ENCODE measurements at places on chromosomes 4 and X.

DNA sequence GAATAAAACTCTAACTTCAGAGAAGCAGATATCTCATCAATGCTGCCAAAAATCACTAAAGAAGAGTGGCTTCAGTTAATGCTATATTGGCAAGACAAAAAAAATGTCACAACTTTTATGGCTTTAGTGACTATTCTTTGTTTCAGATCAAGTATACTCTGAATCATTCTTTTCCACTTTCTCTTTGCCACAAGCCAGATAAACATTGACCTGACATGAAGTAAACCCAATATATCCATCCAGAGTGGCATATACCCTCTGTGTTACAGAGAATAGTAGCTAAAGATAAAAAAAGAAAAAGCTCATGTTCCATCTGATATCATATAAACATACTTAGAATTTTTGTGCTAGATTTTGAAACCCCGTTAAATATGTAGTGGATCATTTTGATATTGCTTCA is 206.7 kb upstream of the CNKSR2 start:
- DNase-seq = no peak

DNA sequence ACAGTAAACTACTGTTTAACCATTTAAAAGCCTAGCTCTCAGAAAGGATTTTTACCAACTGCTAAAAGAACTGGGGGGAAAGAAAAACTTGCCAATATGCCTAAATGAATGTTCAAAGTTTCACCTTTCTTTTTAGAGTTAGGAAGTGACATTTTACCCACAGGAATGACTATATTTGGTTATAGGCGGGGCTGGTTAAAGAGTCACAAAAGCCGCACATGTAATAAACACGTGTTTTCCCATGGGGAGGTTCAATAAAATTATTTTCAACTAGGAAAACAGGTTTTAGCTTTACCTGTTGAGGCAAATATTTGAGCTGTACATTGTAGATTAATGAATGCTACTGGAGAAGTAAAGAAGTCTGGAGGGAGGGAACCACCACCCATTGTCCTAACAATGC is 41.6 kb upstream of the UGDH start:
- no peak for DNase-seq

DNA sequence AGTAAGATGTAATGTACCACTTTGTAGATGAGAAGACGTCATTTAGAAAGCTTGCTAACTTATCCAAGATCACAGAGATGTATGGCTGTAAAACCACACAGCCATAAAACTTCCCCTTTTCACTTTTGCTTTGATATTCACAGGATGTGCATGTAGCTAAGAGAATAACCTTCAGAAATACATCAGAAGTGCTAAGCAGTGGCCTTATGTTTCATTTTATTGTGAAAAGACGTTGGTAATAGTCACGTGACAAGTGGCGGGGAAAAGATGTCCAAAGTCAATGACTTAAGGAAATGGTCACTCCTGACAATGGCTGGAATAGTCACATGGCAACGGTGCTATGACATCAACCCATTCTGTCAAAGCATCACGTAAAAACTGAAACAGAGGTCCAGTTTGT is 12.9 kb upstream of the WDR17 start:
- DNase-seq = no peak

- no peak for DNase-seq
Measured at GRCh38 chrX:150060406-150060805, 122.1 kb upstream of the EOLA2 start.

DNA sequence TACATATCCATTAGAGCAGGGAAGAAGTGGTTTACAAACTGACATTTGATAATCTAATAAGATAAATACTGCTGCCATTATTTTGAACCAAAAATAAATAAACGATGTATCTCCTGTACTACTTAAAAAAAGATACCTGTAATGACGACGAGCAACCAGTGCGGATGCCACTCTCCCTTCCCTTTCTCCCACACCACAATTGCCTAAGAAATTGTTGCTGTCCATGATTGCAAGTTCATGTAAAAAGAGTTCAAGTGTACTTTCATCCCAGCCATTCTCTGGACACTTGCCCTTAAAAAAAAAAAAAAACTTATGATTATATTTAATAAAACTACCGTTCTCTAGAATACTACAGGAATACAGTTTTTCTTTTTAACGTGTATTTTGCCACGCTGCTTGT is 1.4 kb downstream of the SEPSECS start:
- no peak for DNase-seq

GRCh38 chrX:23118890-23119527 is 119.2 kb downstream of the DDX53 start:
- DNase-seq = no peak

DNA sequence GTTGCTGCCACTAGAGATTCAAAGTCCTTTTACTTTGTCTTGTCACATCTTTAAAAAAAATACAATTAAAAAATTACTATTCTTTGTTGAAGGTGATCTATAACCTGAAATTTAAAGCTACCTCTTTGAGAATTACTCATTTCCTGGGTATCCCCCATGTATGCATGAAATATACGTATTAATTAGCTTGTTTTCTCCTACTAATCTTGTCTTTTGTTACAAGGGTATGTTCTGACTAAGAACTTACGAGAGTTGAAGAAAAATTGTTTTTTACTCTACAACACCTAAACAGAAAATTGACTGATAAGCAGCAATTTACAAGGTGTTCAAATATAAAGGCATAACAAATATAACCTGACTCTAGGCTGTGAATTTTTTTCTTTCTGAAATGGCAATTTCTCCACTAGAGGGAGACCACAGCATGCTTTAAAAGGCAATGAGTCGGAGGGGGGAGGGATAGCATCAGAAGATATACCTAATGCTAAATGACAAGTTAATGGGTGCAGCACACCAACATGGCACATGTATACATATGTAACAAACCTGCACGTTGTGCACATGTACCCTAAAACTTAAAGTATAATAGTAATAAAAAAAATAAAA is 249.6 kb downstream of the OPHN1 start:
- DNase-seq = no peak

GRCh38 chrX:68990948-68991347 is 162.1 kb downstream of the EFNB1 start:
- no peak for DNase-seq

GRCh38 chrX:105101378-105101777 is 119.1 kb downstream of the TEX13A start:
- DNase-seq = no peak

- peak; percentile 12 for DNase-seq
Measured at GRCh38 chrX:15269618-15270521, at the start of gene ASB9. Gene ASB9 (minus strand): TSS chrX:15270083. CDS start chrX:15269874, 209 bp downstream.

GRCh38 chr4:79408063-79408462 is at the start of gene GK2:
Gene GK2 (minus strand): TSS chr4:79408228. CDS start chr4:79408200, 28 bp downstream.
- DNase-seq = no peak

GRCh38 chr4:963276-964225 is 9.8 kb downstream of the DGKQ start:
- no peak for DNase-seq

DNA sequence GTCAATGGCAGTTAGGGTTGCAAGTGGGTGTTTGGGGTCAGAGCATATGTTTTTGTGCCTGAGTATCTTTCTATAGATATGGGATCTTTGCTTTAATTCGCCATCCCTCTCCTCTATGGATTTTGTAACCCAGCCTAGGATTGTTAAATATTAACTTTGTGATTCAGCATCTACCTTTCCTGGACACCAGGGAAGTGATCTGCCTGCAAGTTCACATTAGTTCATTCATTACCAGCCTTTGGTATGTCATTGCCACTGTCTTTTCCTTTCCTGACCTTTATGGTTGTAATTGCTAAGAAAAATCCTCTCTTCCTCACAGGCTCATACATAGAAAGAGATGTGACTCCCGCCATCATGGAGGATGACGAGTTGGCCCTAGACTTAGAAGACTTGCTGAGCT is 73.8 kb downstream of the KIT start:
- no peak for DNase-seq

- no peak for DNase-seq
Measured at GRCh38 chr4:139020384-139020783, 4.8 kb downstream of the NOCT start.

GRCh38 chr4:78613522-78614321 is 62.2 kb downstream of the ANXA3 start:
- no peak for DNase-seq

GRCh38 chr4:107366016-107366735 is 330.1 kb upstream of the DKK2 start:
- DNase-seq = no peak

GRCh38 chr4:128528793-128529553 is 241.4 kb upstream of the PGRMC2 start:
- DNase-seq = no peak

- DNase-seq = no peak
Measured at GRCh38 chr4:78439328-78439727, 112.2 kb upstream of the ANXA3 start.

GRCh38 chrX:23871905-23872546 is 35.7 kb downstream of the APOO start:
- DNase-seq = no peak

DNA sequence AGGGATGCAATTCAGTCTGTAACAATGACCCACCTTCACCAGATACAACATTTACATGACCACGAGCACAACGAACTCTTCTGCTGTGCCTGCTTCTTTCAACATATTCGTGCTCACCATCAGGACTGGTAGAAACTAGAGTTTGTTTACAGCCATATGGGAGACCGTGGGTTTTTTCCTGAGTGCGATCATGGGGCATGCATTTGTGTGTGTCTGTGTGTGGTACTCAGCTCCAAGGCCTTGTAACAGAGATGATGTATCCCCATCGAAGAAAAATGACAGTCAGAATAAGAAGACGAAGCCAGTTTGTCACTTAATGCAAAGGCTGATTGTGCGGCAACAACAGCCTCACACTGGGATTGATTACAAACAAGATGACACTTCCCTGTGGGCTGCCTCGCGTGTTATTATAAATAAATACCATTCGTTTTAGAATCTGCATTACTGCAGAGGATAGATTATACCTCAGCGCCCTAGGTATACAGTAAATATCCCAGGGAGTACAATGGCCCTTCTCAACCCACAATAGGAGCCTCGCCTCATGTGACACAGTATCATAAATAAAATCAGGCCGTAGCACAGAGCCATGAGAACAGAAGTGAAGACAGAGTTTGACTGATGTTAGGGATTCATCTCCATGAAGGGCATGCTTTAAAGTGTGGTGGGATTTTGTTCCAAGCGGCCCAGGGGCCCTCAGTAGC is 97.3 kb upstream of the NOCT start:
- DNase-seq = no peak

DNA sequence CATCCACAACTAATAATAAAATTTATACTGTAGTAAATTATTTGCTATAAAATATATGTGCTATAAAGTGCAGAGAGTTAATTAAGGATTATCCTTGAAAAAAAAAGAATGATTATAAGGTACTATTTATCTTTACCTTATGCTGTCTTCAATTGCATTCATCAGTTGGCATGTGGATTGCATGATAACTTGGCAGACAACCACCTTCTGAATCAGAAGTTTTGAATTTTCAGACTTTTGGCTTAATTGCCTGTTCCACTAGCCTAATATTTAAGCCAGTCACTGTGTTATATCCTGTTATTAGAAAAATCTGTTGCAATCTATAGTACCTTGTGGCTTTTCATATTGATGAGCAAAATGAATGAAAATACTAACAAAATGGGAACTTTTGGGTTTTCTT is 1040.3 kb upstream of the PCDH10 start:
- DNase-seq = no peak

DNA sequence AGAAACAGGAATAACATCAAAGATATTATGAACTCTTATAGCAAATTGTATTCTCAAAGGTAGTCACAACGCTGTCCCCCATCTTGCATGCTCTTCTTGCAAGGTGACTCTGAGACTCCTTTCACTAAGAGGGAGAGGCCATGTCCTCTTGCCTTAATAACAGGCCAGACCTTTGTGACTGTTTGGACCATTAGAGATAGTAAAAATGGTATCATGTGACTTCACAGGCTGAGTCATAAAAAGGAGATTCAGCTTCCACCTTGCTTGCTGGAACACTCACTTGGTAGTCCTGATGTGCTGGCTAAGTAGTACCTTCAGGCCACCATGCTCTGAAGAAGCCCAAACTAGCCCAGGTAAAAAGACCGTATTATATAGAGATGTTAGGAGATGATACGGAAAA is 143.8 kb downstream of the FBXW7 start:
- DNase-seq = no peak

DNA sequence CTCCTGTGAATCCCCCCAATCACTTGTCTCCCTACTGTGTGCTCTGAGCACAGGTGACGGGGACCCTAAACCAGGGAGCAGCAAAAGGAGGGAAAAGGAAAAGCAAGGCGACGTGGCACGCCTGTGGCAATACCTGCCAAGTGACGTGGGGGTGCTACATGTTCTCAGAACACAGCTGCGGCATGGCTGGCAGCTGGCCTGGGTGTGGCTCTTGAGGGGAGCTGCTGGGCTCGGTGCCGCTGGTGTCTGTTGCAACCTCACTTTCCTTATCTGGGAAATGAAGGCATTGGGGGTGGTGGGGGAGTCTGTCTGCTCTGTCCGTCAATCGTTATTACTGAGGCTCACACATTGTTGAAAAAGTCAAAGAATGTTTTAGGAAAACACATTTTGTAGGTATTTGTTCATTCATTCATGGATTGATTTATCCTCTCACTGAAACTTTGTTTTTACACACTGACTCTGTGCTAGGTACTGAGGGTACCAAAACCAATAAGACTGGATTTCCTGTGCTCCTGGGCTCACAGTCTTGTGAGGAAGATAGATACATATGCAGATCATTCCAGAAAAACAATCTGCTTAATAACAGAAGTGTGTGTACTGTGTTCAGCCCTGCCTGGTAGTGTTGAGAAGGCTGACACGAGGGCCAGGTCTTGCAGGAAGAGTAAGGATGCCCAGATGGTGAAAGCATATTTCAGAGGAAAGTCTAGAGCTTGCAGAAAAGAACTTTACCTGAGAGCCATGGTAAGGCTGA is 217.6 kb downstream of the PTTG2 start:
- DNase-seq = no peak

- DNase-seq = no peak
Measured at GRCh38 chrX:133849676-133850075, 135.7 kb downstream of the GPC3 start.

- DNase-seq = no peak
Measured at GRCh38 chrX:149830192-149830873, 48.6 kb downstream of the MAGEA9 start.

DNA sequence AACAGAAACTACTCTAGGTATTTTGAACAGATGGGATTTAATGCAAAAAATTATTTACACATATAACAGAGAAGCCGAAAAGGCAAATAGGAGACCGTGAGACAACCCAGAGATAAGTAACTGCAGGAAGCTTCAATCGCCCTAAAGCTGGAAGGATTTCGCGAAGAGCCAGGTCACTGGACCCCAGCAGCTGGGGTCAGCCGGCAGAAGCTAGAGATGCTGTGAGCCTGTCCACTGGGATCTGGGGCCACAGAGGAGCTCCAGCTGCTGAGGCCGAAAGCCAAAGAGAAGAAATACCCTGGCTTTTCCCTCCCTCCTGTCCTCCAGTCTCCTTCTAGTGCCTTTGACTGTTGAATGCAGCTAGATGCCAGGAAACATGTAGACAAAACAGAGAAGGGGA is 192.8 kb upstream of the BCOR start:
- DNase-seq = no peak
